Fibroblast of lung (primary cell): ENCODE measurements at places on chromosomes 5 and 9. TPM values are rescaled to one million over a fixed set of nuclear protein-coding genes. Genes with fewer than 3 reads are reported as not detected.

DNA sequence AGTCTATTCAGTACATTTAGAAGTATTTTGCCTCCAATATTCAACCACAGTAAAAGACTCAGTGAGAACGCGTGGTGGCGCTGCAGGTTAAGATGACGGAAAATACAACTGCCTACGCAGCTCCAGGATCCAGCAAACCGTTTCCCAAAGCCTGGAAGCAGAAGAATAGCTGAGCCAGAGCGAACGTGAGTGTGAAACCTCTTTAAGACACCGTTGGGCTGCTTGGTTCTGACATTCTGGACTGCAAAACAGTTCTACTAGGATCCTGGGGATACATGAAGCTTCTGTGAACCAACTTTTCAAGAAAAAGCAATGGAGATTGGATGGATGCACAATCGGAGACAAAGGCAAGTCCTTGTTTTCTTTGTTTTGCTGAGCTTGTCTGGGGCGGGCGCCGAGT, at the start of gene PCDHB16:
PCDHB16 (plus strand) TSS at position 140 of the 400 bp plus-strand sequence; CDS start at position 313, 173 bp downstream.
- no peak within 1 kb of the TSS for H3K27ac ChIP-seq
- H3K4me1 ChIP-seq, result no peaks in the 10 kb centered on the region
- peak; percentile 16 for DNase-seq

GRCh38 chr5:1743769-1744085, 55.9 kb downstream of the MRPL36 start:
- no peaks in the 10 kb centered on the region for H3K27me3 ChIP-seq
- H3K27ac ChIP-seq, result no peak overlapping the region
- H3K4me3 ChIP-seq, result no peak overlapping the region
- H3K36me3 ChIP-seq, result no peaks in the 10 kb centered on the region
- H3K4me1 ChIP-seq, result no peaks in the 10 kb centered on the region

DNA sequence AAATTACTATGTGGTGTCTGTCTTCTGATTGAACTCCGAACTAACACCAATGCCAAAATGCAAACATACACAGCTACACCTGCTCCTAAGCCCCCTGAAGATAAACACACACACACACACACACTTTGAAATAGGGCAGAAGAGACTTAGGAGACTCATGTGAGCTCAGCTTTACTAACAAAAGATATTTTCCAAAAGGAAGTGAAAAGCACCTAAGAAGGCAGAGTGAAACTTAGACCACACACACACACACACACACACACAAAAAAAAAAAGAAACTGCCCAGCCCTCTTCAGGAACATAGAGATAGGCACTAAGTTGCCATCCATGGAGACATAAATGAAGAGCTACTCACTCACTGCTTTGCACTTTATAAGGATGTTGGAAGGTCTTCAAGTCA, 45.2 kb upstream of the APC start:
- H3K4me1 ChIP-seq, result no peaks in the 10 kb centered on the region
- H3K4me3 ChIP-seq, result no peak overlapping the region
- H3K36me3 ChIP-seq, result no peaks in the 10 kb centered on the region

- H3K27me3 ChIP-seq, result no peaks in the 10 kb centered on the region
- H3K4me3 ChIP-seq, result no peak overlapping the region
- no peak for DNase-seq
Measured at GRCh38 chr9:125585503-125586171, 121.4 kb downstream of the MAPKAP1 start.

GRCh38 chr9:113341712-113342410, 1.8 kb upstream of the WDR31 start:
- no peak overlapping the region for H3K27ac ChIP-seq
- H3K27me3 ChIP-seq, result no peaks in the 10 kb centered on the region
- DNase-seq, result no peak
- peaks cover 3% of the 10 kb centered on the region for H3K4me1 ChIP-seq
- H3K36me3 ChIP-seq, result no peaks in the 10 kb centered on the region

Gene SMIM3
- 34.9 and 59.9 TPM in 2 replicates for total RNA-seq

DNA sequence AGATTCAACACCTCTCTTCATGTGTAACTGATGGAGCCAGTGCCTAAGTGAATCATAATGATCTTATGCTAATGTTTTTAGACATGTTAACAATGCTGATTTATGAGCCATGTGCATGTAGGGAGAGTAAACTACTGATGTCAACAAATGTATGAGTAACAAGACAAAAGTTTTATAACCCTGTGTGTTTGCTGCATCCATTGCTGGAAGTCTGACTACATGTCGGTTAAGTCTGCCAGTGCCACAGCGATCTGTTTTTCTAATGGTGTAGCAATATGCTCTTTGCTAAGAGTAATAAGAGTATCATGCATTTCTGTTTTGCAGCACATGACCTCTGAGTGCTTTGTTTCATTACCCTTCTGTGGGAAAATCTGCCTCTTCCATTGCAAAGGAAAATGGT, 26.4 kb upstream of the TMOD1 start:
- H3K27me3 ChIP-seq, result no peaks in the 10 kb centered on the region
- H3K4me1 ChIP-seq, result no peaks in the 10 kb centered on the region
- no peaks in the 10 kb centered on the region for H3K36me3 ChIP-seq
- peak; percentile 65 for DNase-seq

- no peaks in the 10 kb centered on the region for H3K27me3 ChIP-seq
- H3K27ac ChIP-seq, result peak overlapping the region; percentile 80
- H3K36me3 ChIP-seq, result peaks cover 5% of the 10 kb centered on the region
- DNase-seq, result no peak
Measured at GRCh38 chr5:320524-321229, 837 bp upstream of the AHRR start.

DNA sequence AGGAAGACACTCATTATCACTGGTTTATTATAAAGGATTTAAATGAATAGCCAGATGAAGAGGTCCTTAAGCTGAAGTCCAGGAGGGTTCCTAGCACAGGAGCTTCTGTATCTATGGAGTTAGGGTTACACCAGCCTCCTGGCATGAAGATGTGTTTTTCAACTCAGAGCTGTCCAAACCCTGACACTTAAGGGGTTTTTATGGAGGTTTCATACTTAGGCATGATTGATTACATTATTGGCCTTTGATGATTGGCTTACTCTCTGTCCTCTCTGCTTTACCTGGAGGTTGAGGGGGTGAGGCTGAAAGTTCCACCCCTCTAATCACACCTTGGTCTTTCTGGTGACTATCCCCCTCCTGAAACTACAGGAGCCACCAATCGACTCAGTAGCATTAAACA, 84.9 kb upstream of the ZNF169 start:
- H3K36me3 ChIP-seq, result peaks cover 3% of the 10 kb centered on the region
- no peak for DNase-seq
- peaks cover 5% of the 10 kb centered on the region for H3K4me1 ChIP-seq
- H3K27me3 ChIP-seq, result no peaks in the 10 kb centered on the region
- H3K27ac ChIP-seq, result no peak overlapping the region
- H3K4me3 ChIP-seq, result no peak overlapping the region

DNA sequence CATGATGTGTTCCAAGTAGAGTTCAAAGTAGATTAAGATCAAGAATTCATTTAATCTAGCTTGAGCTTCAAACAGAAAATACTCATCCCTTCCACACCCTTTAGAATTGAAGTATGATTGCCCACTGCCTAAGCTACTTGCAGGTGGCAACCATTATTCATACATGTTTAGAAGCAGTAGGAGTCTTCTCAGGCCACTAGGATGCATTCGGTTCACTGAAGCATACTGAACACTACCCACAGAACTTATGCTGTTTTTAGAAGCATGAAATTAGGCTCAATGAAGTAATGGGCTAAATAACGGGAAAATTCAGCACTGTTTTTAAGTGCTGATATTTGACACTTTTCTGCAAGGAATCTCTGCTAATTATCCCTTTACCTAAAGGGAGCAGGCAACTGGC, 263.4 kb downstream of the DEPDC1B start:
- H3K36me3 ChIP-seq, result no peaks in the 10 kb centered on the region
- no peaks in the 10 kb centered on the region for H3K4me1 ChIP-seq
- no peak overlapping the region for H3K4me3 ChIP-seq
- no peak for DNase-seq

DNA sequence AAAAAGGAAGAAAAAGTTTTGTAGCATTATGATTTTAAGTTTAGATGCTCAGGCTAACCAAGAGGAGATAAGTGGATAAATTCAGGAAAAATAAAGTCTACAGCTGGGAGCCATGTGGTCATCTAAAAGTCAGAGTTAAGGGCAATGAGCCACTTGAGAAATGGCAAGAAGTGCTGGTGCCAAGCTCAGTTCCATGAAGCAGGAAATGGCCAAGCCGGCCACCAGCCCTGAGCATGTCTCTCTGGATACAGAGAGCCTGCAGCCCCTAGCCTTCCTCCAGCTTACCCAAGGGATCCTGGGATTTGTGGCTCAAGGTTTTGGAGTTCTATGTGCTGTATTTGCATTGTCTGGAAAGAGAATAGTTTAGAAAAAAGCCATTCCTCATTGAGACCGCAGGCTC, 12.2 kb upstream of the S1PR3 start:
- no peak for DNase-seq
- H3K4me3 ChIP-seq, result no peak overlapping the region
- H3K27me3 ChIP-seq, result peaks cover 3% of the 10 kb centered on the region
- H3K4me1 ChIP-seq, result no peaks in the 10 kb centered on the region
- no peaks in the 10 kb centered on the region for H3K36me3 ChIP-seq

Gene OTP
- not detected in 2 replicates for total RNA-seq

DNA sequence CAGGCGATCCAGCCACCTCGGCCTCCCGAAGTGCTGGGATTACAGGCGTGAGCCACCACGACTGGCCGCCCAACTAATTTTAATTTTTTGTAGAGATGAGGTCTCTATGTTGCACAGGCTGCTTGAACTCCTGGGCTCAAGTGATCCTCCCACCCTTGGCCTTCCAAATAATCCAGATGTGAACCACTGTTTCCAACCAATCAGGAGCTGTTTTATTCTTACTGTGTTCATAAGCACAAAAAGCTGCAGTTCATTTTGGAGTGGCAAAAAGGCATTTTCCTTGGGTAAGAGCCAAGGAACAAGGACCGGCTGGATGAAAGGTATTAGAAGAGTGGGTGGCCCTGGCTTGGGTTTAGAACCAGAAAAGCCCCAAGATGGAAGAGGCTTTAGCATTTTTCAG, 5.2 kb upstream of the SLC27A4 start:
- no peak overlapping the region for H3K27ac ChIP-seq
- peaks cover 1% of the 10 kb centered on the region for H3K36me3 ChIP-seq
- DNase-seq, result no peak
- H3K4me3 ChIP-seq, result no peak overlapping the region
- no peaks in the 10 kb centered on the region for H3K27me3 ChIP-seq
- H3K4me1 ChIP-seq, result no peaks in the 10 kb centered on the region

DNA sequence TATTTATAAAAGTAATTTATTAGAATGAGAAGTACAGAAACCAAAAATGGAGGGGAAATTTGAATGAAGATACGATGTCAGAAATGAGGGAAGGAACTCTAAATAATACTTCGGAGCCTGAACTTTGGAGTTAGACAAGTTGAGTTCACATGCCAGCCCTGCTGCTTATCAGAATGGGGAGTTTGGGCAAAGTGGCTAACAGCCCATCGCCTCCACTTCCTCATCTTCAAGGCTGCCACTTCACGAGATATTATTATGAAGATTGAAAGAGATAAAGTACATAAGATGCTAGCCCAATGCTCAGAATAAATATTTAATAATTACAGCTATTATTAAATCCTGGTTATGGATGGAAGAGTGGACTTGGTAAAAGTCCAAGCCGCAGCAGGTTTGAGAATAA, 56.2 kb upstream of the ABCA1 start:
- H3K27ac ChIP-seq, result no peak overlapping the region
- H3K36me3 ChIP-seq, result no peaks in the 10 kb centered on the region
- H3K4me3 ChIP-seq, result no peak overlapping the region
- H3K4me1 ChIP-seq, result no peaks in the 10 kb centered on the region
- H3K27me3 ChIP-seq, result no peaks in the 10 kb centered on the region
- no peak for DNase-seq

- no peaks in the 10 kb centered on the region for H3K4me1 ChIP-seq
- no peak overlapping the region for H3K4me3 ChIP-seq
- no peaks in the 10 kb centered on the region for H3K36me3 ChIP-seq
- no peak overlapping the region for H3K27ac ChIP-seq
Measured at GRCh38 chr9:82109626-82110025, 121.1 kb downstream of the SPATA31D1 start.

Gene ALDOB
- total RNA-seq, result not detected in 2 replicates

- no peak for DNase-seq
- no peak overlapping the region for H3K27ac ChIP-seq
- no peaks in the 10 kb centered on the region for H3K4me1 ChIP-seq
- H3K36me3 ChIP-seq, result no peaks in the 10 kb centered on the region
- H3K27me3 ChIP-seq, result no peaks in the 10 kb centered on the region
Measured at GRCh38 chr9:97176206-97176605, 131.3 kb upstream of the CCDC180 start.

Gene RGMB
- total RNA-seq, result 38.3 and 81.6 TPM in 2 replicates

- DNase-seq, result no peak
- no peaks in the 10 kb centered on the region for H3K27me3 ChIP-seq
- no peak overlapping the region for H3K4me3 ChIP-seq
- H3K4me1 ChIP-seq, result no peaks in the 10 kb centered on the region
Measured at GRCh38 chr9:137989999-137990715, 112.6 kb downstream of the CACNA1B start.
